ENCODE measurements at places on chromosomes 12 and 14. TPM values are rescaled to one million over a fixed set of nuclear protein-coding genes. Genes with fewer than 3 reads are reported as not detected.

WBP11 gene
- total RNA-seq: 23.9 TPM

HPD gene
- total RNA-seq: not detected

RASSF8 gene
- 41.7 TPM for total RNA-seq

DNA sequence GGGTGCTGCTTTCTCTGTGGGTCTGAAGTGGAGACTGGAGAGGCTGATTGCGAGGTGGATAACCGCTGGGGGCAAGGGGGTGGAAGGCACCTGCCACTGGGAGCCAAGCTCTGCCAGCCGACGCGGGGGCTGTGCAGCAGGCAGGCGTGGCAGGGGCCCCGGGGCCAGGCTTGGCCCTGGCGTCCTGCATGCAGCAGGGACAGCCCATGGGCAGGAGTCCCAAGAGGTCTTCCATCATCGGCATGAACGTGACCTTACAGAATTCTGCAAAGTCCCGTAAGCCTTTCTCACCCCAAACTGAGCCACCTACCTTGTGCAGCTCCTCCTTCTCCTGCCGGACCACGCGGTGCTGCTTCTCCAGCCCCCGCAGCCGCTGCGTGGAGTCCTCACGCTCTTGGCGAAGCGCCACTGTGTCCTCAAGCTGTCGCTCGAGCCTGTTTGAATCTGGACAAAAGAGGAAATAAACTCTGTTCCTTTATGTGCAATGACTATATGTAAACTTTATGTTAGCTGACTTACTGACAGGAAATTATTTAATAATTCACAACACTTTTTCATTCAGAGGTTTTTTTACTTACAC is 51.3 kb downstream of the AMN start:
- DNase-seq: no peak

DNA sequence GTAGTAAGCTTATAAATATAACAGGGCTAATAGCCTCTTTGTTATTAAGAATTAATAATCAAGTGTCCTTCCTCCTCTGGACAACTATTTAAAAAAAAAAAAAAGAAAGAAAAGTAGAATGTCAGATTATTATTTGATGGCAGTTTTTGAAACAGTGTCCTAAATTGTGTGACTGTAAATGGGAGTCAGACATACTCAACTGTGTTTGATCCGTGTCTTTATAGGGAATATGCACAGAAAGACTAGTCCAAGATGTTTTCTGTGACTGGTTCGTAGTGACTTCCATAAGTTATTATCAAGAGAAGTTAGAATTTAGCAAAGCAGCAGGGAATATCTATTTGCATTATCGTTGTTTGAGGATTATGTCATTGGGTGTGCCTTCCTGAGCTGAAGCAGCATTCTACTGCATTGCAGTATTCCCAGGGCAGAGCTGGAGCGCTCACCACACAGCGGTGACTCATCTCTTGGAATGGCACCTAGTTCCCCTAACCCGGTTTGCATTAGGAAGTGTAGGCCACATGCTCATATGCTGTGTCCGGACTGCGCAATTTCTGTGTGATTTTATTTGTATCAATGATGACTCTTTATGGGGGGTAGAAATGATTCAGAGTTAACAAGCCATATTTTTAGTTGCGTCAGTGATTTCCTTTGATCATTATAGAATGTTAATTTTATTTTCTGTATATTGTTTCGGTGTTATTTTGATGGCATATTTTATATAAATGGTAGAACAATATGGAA is 7.9 kb downstream of the DYNC1H1 start:
- peak; percentile 97 for DNase-seq

DNA sequence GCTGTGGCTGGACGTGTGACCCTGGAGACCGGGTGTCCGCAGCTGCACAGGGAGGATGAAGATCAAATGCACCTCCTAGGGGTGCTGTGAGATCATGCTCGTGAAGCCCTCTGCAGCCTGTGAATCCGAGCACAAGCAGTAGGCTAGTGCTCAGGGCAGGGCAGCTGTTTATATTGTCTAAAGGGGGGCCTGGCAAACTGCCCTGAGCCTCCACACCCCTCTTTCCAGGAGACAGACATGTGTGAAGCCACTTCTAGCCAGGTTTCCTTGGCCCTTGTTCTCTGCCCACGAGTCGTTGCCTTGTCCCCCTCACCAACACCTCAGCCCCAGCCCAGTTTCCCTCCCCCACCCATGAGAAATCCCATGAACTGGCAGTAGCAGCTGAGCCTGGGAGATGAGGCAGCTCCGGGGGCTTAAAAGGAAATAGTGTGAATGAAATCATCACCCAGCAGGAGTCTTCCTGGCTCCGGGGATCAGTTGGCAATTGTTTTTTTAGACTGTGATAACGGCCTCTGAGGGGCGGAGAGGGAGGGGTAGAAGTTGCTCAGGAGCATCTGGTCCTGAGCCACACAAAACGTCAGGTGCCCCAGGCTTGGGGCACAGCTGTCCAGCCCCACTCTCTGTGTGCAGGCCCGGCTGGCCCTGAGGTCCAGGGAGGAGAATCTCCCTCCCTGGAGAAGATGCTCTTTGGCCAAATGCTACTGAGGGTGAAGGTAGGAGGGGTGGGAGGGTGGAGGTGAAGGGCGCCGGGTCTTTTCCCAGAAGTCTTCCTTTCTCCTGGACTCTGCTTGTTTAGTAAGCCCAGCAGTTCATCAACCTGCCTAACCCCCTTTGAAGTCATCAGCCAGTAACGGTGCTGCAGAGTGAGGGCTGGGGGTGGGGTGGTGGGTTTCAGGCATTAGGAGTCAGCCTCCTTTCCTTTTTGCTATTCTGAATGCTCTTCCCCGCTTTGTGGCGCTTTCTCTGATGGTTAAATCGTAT is 4.0 kb downstream of the FGF6 start:
- DNase-seq: no peak

EXOC3L4 gene
- total RNA-seq: not detected

DNA sequence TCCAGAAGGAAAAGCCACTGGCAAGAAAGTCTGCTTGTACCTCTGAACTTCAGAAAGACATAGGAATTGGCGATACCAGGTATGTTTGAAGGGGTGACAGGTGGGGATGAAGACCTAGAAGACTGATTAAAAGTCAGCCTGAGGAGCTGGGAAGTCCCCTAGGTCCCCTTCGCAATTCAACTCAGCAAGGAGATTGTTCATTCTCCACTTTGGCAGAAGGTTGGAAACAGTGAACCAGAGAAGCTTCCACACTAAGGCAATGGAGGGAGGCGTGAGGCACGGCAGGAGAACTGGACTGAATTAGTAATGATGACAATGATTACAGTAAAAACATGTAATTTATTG is 240.3 kb upstream of the TMPO start:
- DNase-seq: no peak

SIRT4 gene
- total RNA-seq: 1.9 TPM

Measured in RPMI7951 (cell line).